SHP77 (cell line): ENCODE measurements at places on chromosomes 6 and 20.

DNA sequence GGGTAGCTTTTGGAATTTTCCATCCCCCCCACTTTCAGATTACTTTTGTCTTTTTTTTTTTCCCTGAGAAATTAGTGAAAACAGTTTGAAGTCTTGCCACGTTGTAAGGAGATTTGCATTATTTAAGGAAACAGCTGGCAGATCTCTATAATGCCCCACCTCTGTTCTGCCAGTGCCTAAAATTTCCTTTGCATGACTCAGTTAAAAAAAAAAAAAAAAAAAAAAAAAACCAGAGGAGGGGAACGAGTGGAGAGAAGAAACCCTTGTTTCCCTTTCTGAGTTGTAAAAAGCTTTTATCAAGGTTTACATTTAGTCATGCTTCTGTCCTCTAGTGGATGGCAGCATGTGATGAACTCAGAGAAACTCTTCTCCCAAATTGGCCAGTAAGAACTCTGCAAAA, 33.5 kb downstream of the CARMIL1 start:
- DNase-seq, result no peak

GRCh38 chr20:43915211-43916072, 790 bp downstream of the TOX2 start:
- no peak for DNase-seq

DNA sequence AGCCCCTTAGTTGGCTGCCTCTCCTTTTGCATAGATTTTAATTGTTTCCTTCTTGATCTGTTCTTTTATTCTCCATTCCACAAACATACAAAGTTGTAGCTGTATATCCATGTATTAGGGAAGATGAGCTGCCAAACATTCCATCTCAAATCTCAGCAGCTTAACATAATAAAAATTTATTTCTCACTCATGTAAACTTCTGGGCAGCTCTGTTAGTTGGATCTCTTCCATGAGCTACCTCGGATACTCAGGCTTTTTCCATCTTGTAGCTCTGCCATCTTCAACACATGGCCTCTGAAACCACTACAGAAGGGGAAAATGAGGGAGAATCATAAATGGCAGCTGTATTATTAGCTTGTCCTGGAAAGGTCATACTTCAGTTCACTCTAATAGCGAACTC, 149.4 kb upstream of the BMP2 start:
- no peak for DNase-seq

- no peak for DNase-seq
Observed at GRCh38 chr6:154993710-154994109, 1.4 kb upstream of the TIAM2 start.
